Bronchial epithelial cell (primary cell): ENCODE measurements at places on chromosomes 5 and 9.
A peak's percentile ranks its signal among the peaks of the same experiment; 100 is the strongest.

GRCh38 chr9:127263237-127263636, 1.3 kb upstream of the GARNL3 start:
- DNase-seq: no peak

DNA sequence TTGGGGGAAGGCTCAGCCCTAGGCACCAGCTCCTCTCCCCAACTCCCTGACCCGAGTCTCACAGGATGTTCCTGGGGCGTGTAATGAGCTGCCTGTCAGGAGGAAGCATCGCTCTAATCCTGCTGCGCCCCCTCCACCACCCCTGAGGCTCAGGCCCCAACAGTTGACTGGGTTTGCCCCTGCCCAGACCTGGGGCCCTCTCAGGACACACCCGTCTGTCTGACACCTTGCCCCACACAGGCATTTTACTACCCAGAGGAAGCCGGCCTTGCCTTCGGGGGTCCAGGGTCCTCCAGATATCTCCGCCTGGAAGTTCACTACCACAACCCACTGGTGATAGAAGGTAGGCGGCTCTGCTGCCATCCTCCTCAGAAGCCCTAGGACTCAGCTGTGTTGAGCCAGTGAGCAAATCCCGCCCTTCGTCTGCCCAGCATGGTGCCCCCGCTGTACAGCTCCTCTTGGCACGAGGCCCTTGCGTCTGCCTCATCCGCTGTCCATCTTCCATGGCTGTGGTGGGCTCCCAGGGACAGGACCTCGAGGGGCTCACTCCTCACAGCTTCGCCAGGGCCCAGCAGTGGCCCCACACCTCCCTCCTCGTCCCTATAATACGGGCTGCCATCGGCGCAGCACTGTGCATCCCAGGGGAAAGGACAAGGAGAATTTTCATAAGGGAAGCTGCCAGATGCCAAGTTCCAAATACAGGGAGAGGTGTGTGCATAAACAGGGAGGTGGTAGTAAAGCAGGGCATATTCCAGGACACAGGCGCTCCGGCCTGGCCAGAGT, 8.0 kb downstream of the DBH start:
- DNase-seq: no peak

DNA sequence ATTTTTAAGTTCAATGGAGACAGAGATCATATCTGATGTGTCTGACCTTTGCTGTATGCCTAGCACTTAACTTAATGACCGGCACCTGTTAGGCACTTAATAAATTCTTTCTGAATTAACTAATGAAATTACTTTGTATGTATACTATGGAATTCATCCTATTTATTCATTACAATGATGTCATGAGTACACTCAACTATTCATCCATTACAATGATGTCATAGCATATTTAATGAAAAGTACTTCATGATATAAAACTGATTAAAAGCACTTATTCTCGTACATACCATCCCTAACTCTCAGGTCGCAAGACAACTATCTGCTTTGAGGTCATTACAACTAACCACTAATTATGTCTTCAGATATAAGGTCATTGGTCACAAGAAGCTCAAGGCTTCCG, 1131.6 kb downstream of the DTWD2 start:
- DNase-seq: no peak

DNA sequence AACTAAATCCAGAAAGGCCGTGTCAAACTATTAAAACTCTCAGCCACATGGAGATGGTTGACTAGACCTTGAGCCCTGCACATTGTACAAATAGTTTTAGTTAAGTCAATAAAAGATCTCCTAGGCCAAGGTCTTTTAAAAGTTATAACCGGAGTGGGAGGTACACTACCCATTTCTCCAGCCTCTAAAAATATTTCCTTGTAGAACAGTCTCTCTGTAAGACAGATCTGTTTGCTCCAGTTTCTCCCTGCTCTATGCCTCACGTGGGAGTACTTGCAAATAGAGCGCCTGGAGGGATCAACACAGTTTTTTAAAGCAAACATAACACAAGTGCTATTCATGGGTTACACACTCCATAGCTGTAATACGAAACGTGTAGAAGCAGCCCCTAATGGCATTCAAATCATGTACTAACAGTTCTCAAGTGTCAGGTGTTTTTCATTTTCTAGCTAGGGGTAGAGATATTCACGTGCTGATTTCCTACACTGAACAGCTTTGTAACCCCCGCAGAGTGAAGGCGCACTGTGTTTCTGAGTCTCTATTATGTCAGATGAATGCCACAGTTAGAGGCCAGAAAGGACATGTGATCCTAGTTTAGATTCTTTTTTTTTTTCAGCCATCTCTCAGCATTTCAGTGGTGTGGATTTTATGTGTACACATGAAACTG, 703.4 kb upstream of the GRAMD2B start:
- DNase-seq: peak; percentile 90

GRCh38 chr5:141040093-141040770, 10.9 kb upstream of the PCDHB1 start:
- peak; percentile 60 for DNase-seq

DNA sequence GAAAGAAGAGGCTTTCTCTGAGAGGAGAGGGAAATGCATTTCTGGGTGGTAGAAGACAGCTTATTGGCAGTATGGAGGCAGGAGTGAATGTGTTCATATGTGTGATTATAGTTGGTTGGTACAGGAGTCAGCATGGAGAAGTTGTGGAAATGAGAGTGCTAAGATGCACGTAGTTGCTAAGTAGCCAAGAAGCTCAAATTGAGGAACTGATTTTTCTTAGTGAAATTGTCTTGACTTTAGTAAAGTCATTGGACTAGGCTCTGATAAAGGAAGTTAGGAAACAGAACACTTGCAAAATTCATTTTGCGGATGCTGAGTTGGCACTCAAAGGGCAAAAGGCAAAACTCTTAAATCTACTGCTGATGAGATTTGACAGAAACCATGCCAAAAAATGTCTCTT, 158.9 kb upstream of the VCAN start:
- no peak for DNase-seq

DNA sequence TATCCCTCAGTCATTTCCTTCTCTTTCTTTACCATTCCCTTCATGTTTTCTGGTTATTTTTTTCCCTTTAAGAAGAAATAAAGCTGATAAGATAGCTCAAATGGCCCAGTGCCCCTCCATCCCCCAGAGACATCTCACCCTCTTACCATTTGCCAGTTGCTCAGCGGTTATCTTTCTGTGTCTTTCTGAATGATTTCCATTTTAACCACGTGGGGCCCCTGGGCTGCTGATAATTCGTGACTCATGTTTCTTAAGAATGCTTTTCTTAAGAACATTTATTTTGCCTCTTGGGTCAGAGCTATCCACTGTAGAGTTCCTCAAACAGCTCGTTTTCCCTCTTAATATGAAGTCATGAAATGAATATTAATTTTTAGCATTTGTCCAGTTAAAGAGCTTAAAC, 147.8 kb downstream of the MAST4 start:
- DNase-seq: peak; percentile 49

GRCh38 chr9:133332381-133332730, 3.6 kb downstream of the SURF6 start:
- DNase-seq: no peak

DNA sequence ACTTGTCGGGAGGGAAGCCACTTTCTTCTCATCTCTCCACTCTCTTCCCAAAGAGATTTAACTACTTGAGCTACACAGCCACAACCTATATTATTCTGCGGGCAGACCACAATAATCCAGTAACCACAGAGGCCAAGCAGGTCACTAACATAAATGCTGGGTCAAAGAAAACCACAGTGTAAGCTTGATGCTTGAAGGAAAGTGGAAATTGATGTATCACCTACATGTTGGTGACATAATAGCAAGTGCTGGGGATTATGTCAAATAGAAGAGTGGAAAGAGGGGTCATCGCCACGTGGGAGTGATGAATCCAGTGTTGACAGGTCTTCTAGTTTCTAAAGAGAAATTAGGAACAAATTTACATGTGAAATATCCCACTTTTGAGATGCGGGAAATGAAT, 40.9 kb downstream of the RFK start:
- no peak for DNase-seq

DNA sequence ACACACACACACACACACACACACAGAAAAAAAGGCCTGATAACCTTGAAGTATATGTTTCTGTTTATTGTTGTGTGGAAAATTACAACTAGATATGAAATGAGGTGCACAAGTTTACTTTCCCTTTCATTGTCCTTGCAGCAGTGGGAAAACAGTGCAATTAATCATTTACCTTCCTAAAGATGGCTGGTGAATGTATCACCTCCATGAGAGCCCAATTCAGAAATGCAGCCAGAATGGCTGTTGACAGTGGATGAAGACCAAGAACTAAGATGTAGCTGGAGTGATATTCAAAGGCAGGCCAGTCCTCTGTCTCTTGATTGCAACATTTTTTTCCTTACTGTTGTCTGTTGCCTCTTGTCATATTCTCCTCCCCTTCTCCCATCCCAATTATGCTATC, 49.6 kb upstream of the EIF4EBP3 start:
- no peak for DNase-seq

DNA sequence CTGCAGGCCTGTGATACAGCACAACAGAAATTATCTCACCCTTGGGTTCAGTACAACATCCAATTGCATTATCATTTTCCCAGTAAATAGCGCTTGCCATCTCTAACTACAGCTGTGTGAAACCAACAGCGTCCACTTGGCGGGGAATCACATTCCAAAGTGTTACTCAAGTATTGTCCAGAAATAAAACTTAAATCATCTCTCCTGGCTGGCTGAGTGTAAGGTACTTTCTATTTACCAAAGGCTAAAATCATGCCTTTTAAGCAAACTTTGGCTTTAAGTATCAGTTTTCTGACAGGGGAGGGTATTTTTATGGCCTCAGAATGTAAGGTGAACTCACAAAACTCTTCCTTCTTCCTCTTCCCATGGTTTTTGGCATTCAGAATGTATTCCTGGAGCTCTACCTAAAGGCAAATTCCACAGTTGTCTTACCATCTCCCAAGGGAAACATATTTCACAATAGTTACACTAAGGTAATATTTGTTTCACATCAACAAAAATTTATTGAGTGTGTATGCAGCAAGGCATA, 205.6 kb upstream of the MPDZ start:
- DNase-seq: peak; percentile 75

DNA sequence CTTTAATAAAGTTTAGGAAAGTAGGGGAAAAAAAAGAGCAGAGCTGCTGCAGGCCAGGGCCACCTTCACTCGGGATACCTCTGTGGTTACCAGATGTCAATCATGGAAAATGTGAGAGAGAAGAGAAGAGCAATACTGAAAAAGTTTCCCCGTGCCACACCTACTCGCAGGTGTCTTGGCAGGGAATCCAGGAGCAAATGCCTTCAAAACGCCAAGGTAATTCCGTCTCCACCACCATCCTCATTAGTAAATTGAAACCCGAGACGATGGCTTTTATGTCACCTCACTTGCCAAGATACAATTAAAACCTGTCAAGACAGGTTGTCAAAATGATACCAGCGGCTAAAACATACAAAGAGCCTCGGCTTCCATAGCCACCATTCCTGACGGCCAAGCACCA, 49.7 kb downstream of the FAM81B start:
- DNase-seq: peak; percentile 25

GRCh38 chr9:129027685-129028191, 393 bp downstream of the SH3GLB2 start:
- no peak for DNase-seq

DNA sequence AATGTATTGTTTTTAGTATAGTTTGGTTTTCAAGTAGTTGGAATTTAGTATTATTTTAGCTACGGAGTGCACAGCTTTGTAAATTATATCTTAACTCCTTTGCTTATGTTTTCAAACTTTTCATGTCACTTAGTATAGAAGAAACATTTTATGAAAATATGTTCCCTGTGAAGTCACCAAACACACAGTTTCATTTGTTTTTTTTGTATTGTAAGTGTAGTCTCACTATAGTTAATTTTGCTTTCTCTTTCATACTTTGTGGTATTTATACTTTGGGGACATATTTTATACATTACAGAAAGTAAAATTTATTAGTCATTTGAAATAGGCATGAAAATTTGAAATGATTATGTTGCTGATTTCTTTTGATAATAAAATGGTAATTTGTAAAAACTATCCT, 5.0 kb downstream of the CHSY3 start:
- DNase-seq: no peak

- peak; percentile 98 for DNase-seq
Measured at GRCh38 chr5:54644226-54644625, 126.7 kb downstream of the SNX18 start.

DNA sequence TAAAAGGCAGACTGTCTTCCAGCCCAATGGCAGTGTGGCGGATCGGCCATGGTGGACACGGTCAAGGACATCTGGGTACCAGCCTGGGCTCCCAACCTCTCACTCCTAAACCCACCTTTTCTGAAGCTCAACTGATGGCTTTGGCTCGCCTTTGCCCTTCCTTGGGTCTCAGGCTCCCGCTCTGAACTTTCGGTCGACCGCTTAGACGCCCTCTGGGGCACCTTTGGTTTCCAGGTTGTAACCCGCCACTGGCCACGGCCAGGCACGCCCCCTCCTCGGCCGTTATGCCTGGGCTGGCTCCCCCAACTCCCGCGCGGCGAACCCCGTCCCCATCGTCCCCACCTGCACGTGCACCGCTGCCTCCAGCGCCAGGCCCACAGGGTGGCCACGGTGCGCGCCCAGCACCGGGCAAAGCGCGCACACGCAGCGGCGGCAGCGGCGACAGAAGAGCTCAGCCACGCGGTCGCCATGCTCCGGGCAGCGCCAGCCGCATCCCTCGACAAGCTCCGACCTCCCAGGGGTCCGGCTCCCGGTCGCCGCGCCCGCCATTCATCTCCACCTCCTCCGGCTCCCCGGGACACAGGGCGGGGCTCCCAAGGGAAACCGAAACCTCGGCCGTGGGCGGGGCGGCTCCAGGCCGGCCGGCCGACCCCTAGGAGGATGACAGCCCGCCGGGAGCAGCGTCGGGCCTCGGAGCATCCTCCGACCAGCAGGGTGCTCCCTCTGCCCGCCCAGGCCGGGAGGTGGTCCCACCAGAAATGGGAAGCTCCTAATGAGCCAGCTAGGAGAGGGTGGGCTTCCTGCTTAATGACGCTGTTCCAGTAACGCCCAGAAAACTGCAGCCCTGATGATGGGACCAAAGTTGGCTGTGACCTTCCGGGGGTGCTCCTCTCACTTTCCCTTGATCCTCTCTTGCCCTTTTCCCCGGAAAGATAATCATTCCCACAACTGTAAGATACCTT, at the start of gene TRIM14:
Gene TRIM14, minus strand, starts transcription at position 583 of the 962 bp plus-strand sequence. Its CDS starts 34 bp downstream, at position 549.
- peak; percentile 26 for DNase-seq

GRCh38 chr5:175417384-175417783, 26.6 kb downstream of the DRD1 start:
- no peak for DNase-seq

GRCh38 chr5:107875833-107876232, 205.1 kb upstream of the EFNA5 start:
- no peak for DNase-seq

DNA sequence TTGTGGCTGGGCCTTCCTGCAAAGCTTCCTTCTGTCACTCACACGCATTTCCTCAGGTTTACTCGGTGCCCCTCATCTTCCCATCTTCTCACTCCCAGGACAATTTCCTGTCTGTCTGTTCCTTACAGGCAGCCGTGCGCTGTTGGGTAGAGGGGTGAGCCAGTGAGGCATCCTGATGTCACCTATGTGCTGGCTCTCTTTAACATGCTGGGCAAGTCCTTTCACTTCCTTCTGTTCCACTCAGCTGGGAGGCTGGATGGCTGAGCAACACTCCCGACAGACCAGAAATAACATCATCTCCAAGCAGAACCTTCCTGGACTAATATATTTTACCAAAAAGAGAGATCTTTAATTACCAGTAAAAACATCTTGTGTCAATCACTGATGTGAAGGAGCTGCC, 103.0 kb downstream of the HSD17B3 start:
- peak; percentile 23 for DNase-seq
